Occipital lobe (tissue), 3 donors: ENCODE measurements at places on chromosomes 16 and 17. TPM values are rescaled to one million over a fixed set of nuclear protein-coding genes. Genes with fewer than 3 reads are reported as not detected.
A peak's percentile ranks its signal among the peaks of the same experiment; 100 is the strongest.

DOC2A gene
- total RNA-seq, result 10.5 TPM

DNA sequence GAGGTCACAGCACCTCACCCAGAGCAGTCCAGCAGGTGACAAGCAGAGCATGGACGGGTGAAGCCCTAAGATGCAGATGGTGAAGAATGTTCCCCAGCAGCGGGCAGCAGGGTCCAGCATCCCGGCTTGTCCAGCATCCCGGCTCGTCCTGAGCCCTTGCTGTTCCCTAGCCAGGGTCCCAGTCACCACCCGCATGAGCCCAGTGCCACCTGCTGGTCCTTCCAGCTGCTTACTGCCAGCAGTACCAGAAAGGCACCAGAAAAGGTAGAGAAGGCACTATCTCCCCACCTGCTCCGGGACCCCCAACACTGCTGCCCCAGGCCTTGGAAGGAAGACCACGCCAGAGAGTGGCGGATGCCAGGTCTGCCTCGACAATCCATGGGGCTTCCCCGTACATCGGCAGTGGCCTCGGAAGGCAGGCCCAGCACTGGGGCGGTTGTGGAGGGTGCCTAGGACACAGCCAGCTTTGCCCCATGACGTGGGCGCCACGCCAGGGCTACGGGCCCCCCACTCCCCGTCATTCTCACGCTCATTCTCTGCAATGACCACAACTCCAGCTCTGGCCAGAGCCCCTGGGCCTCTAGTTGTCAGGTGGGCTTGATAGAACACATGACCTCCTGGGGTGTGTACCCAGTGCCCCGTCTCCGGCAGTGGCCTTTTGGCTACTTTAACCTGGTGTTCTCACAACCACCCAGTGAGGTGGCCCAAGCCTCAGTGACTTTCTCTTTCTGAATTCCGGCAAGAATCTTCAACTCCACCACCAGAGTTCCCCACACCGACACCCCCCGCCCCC, 1.4 kb downstream of the CENPX start:
- DNase-seq, result peak; percentile 28

SOX9 gene
- 25.4 TPM for total RNA-seq

BLTP2 gene
- 83.8 TPM for total RNA-seq

KCTD13 gene
- 15.6 TPM for total RNA-seq

DNA sequence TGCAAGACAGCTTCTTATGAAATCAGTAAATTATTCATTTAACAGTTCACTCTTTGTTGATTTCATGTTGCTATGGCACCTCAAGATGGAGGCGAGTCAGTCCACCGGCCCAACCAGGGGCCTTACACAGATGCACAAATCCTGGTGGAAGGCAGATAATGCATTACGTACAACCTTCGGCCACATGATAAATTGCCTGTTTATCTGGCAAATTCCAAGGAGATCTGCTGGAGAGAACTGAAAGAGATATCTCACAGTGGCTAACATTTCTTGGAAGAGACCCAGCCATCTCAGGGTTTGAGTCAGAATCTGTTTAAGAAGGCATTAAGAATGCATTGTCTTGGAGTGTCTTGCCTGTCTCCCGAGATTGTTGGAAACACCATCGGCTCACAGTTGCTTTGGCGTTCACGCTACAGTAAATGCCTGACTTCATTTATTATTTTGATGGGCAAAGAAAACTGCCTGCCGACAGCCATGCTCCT, 225.6 kb downstream of the MSI2 start:
- no peak for DNase-seq

STX1B gene
- 12.0 TPM for total RNA-seq
